Activated CD4-positive, alpha-beta T cell treated with anti-CD3 and anti-CD28 coated beads, Interleukin-2, Interleukin-6, amounts not matched to agents 100 ng/mL and 50 ng/mL, durations not matched to agents 16 hours and 8 hours (primary cell): ENCODE measurements at places on chromosomes 13 and 19.

- DNase-seq = no peak
These were observed 39.1 kb downstream of the UQCRFS1 start for GRCh38 chr19:29173896-29174295.

DNA sequence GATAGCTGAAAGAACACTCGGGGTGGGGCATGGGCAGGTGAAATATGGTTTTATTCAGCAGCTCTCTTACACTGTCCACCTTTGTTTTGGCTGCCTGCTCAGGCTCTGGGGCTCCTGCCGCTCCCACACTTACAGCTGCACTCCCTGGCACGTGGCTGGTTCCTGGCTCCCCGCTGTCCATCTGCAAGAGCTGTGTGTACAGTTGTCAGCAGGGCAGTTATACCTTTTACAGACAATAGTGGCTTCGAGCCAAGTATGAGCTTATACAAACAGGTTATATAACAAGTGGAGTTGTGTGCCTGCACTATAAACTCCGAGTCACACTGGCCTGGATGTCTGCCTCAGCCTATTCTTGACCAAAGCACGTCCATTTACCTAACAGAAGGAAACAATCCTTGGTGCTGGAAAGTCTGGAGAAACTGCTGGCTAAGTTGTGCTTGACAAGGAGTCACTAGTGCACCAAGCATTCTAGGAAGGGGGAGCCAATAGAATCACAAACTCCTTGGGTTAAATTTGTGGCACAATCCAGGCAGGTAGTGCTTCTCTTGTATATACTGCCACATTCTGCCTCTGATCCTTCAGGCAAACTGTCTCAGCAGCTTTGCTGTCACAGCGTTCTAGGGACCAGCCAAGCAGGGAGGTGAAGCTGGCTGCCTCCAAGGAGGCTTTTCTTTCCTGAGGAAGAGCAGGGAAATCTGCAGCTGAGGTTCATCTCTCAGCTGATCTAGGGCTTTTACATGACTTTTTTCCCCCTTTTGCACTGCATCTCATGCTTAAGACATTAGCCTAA is 68.2 kb downstream of the NHLRC3 start:
- no peak for DNase-seq

DNA sequence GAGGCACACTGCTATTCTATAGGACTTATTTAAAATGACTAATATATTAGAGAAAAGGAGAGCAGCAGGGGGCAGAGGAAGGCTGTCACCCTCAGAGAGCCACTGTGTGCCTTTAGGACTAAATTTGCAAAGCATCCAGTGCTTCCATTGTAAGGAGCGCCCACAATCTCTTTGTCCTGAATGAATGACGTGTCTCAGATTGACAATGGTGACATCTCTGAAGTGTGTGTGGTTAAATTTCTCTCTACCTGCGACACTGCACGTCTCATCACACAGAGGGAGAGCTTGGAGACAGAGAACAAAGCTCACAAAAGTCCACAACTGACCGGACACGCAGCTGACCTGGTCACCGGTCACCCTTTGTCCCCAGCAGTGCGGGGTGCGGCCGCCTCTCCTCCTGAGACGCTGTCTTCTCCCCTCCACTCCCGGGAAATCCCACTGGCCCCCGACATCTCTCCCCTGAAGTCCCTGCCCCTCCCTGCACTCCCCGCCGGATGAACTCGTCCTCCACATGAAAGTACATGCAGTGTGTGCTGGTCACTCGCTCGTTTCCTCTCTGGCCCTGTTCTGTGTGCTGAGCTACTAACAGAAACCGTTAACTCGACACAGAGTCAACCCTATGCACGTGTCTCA is 107.2 kb downstream of the RAB20 start:
- no peak for DNase-seq

- DNase-seq = no peak
These were observed 264.1 kb upstream of the SPRY2 start for GRCh38 chr13:80605011-80605410.

- no peak for DNase-seq
These were observed 2034.0 kb downstream of the OLFM4 start for GRCh38 chr13:55062662-55063061.

DNA sequence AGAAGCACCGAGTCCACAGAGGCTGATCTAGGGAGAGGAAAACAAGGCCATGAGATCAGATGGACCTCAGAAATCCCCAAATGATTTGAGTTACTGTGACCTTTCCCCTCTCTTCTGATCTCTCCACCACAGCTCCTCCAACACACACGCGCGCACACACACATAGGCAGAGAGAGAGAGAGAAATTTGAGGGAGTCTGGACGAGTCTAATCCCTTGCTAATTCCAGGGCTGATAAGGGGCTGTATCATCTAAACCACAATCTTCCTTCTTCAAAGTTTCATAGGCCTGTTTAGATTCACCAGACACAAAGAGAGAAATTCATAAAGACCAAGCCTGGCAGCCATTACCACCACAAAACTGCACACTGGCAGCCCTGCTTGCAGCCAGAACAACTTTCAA is 8.6 kb downstream of the ZFP82 start:
- no peak for DNase-seq

- no peak for DNase-seq
These were observed 163.0 kb downstream of the EFNB2 start for GRCh38 chr13:106372199-106373155.

DNA sequence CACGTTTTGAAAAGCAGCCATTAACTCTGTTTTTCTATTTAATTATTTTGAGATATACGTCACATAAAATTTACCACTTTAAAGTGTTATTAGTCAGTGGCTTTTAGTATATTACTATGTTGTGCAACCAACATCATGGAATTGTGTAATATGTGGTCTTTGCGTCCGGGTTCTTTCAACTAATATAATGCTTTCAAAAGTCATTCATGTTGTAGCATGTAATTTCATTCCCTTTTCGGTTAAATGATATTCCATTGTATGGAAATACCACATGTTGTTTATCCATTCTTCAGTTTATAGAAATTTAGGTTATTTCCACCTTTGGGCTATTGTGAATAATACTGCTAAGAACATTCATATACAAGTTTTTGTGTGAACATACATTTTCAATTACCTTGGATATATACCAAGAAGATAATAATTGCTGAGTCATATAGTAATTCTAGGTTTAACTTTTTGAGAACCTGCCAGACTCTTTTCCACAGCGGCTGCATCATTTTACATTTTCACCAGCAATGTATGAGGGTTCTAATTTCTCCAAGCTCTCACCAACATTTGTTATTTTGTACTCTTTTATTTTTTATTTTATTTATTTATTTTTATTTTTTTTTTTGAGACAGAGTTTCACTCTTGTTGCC is 28.1 kb upstream of the CLDN10 start:
- DNase-seq = no peak

- peak; percentile 42 for DNase-seq
These were observed 809 bp downstream of the MYO1F start for GRCh38 chr19:8576273-8576993.

DNA sequence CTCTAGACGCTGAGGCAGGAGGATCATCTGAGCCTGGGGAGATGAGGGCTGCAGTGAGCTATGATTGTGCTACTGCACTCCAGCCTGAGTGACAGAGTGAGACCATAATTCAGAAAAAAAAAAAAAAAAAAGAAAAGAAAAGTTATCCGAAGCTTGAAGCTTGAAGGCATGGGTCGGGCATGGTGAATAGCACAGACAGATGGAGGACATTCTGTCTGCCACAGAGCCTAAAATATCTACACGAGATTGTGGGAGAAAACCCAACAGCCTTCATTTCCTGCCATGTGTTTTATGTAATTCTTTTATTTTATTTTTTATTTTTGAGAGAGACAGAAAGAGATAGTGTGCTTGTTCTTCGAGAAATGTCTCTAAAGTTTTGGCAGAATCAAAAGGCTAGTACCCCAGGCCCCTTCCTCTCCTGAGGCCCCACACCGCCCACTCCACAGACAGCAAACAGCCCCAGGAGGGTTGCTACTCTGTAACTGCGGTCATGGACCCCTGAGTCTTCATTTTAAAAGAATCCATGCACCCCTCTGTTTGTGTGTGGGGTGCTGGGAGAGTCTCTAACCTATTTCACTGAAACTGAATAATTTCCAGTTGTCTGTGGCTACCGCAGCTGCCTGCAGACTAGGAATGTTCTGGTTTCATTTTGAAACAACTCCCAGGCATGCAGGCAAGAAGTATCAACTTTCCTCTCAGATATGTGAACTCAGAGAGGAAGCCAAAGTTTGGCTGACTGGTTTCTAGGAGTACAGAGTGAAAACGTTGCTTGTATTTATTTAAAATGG is 38.4 kb upstream of the RCBTB2 start:
- peak; percentile 34 for DNase-seq

DNA sequence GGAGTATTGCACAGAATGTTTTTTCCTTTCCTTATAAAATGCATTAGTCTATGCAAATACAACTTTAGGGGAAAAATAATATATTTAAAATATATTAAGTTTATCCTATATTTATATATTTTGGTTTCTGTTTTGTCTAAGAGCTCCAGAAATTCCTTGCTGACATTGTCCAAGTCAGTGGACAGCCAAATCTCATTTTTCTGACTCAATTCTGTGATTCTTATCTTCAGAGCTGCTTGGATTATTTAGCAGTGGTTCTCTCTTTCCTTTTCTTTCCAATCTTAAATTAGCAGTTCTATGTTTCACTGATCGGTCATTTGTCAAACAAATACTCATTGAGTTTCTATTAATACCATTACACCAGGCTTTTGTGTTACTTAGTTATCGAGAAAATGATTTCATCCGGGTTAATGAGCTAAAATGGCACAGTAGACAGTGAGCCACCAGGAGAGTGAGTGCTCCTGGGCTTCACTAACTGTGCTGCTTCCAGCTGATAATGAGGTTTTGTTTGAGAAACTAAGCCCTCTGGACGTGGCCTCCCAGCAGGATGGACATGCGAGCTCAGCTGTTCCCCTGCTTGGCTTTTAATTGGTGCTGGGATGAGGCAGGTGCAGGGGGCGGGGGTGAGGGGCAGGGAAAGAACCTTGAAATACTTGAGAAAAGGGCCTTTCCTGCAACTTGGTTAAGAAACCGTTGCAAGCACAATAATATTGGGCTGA is 44.0 kb downstream of the ATP11A start:
- DNase-seq = no peak

GRCh38 chr13:22298530-22298929 is 627.7 kb downstream of the FGF9 start:
- DNase-seq = no peak

- DNase-seq = no peak
These were observed 191.5 kb downstream of the LHFPL6 start for GRCh38 chr13:39411511-39411910.

- no peak for DNase-seq
These were observed 8.1 kb upstream of the NKPD1 start for GRCh38 chr19:45168767-45169351.

- DNase-seq = no peak
These were observed 218.8 kb downstream of the FGF9 start for GRCh38 chr13:21889651-21890050.

DNA sequence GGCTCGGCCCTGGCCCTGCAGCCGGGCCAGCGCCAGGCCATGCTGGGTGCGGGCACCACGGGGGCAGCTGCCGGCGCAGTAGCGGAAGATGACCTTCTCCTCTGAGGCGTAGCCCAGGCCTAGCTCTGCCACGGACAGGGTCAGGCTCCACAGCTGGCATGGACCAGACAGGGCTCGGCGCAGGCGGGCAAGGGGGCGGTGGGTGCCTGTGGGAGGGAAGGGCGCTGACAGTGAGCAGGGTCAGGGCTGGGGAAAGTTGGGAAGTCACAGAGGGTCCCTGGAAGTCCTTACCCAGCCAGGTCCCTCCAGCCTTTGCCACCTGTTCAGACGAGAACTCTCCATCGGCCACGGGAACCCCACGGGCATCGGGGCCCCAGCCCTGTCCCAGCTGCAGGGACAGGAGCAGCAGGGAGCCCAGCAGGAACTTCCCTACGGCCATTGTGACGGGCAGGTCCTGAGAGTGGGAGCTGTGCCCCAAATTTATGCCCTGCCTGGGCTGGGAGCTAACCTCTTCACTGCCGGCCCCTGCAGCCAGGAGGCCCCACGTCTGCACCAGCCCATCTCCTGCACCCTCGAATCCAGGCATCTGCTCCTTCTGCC is at the start of gene PSPN:
PSPN (minus strand) TSS at position 523 of the 600 bp plus-strand sequence; CDS start at position 439, 84 bp downstream.
- DNase-seq = no peak

DNA sequence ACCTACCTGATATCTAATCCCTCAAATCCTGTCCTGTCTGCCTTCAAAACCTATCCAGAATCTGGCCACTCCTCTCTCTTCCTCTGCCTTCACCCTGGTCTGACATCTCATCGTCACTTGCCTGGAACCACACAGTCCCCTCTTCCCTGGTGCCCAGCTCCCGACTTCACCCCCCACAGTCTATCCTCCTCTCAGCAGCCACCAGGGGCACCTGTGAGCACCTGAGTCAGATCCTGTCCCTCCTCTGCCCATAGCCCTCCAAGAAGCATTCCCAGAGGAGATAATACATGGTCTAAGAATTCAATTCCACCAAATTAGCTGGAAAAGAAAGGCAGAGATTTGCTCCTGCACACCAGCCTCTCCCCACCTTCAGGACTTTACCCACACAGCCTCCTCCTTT is 48.9 kb downstream of the ZNRF4 start:
- no peak for DNase-seq

- DNase-seq = no peak
These were observed 58.6 kb upstream of the POSTN start for GRCh38 chr13:37657134-37657533.

- DNase-seq = peak; percentile 64
These were observed 4.3 kb upstream of the ACP5 start for GRCh38 chr19:11581740-11582139.

GRCh38 chr19:35399948-35400772 is 29.3 kb downstream of the GPR42 start:
- no peak for DNase-seq

GRCh38 chr19:5452594-5453565 is 2.3 kb upstream of the ZNRF4 start:
- DNase-seq = peak; percentile 10

DNA sequence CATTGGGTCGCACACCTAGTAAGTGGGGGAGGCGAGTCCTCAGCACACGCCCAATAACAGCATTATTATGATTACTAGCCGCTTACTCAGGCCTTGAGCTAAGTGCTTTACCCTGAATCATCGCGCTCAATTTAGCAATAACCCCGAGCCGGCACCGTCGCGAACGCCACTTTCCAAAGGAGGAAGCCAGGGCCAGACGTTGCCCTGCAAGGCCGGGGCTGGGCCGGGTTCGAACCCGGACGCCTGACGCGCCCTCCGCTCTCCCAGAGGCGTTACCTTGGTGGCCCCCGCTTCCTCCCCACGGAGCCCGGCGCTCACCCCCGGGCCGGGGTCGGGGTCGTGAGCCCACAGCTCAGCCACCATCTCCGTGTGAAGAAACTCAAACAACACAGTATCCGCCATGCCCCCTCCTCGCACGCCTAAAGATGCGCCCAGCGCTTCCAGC is at the start of gene TRAPPC6A:
TRAPPC6A (minus strand) TSS at position 421 of the 445 bp plus-strand sequence; CDS start at position 402, 19 bp downstream.
- no peak for DNase-seq

- DNase-seq = no peak
These were observed 9.9 kb downstream of the SYT3 start for GRCh38 chr19:50629801-50630200.
